ENCODE measurements at places on chromosomes 7 and 10.

GRCh38 chr10:98858525-98858924, 377.1 kb downstream of the HPSE2 start:
- no peak for DNase-seq

DNA sequence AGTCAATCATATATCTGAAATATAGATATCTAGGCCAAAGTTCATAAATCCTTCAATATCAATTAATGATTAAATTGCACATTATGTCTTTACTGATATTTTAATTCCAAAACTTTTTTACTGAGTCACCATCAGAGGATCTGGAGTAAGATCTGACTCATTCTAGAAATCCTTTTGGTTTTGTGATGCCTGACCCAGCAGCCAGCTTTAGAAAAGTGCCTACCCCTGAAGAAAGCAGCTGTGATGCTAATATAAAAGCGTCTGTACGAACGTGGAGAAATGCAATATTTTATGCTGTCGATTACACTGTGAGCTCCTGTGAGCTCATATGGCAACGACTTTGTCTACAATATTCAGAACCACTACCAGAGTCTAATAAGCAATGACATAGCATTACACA, 142.5 kb upstream of the LRRTM3 start:
- DNase-seq = no peak

DNA sequence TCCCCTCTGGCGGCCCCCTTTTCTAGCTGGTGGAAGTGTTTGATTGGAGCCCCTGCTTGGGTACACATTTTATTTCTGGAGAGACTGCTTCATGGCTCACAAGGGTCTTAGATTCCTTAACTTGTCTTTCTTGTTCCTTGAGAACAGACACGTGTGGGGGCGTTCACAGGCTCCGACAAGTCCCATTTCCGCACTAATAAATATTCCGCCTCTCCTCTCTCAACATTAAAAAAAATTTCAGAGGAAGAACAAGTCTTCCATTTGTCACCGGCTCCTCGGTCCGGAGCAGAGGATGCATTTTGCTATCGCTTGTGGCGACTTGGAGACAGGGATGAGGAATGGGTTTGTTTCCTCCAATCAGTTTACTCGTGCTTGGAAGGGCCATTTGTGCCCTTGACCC, 134.0 kb upstream of the PODXL start:
- no peak for DNase-seq

GRCh38 chr7:121235201-121235600, 93.6 kb upstream of the WNT16 start:
- no peak for DNase-seq

GRCh38 chr7:105461518-105461917, 60.6 kb downstream of the PUS7 start:
- DNase-seq = no peak

DNA sequence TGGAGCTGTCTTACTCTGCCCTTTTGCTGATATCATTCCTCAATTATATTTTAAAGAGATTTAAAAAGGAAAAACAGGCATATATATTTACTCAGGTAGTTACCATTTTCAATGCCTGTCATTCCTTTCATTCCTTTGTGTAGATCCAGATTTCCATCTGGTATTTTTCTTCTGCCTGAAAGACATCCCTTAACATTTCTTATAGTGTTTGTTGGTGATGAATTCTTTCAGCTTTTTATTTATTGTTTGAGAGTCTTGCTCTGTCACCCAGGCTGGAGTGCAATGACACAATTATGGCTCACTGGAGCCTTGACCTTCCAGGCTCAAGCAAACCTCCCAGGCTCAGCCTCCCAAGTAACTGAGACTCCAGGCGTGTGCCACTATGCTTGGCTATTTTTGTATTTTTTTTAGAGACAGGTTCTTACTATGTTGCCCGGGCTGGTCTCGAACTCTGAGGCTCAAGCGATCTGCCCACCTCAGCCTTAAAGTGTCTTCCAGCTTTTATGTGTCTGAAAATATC, 5.6 kb upstream of the POM121 start:
- DNase-seq = no peak
